NCI-H2171 treated with DMSO at 0.1 percent for 48 hours (cell line): ENCODE measurements at places on chromosomes 4 and X.

DNA sequence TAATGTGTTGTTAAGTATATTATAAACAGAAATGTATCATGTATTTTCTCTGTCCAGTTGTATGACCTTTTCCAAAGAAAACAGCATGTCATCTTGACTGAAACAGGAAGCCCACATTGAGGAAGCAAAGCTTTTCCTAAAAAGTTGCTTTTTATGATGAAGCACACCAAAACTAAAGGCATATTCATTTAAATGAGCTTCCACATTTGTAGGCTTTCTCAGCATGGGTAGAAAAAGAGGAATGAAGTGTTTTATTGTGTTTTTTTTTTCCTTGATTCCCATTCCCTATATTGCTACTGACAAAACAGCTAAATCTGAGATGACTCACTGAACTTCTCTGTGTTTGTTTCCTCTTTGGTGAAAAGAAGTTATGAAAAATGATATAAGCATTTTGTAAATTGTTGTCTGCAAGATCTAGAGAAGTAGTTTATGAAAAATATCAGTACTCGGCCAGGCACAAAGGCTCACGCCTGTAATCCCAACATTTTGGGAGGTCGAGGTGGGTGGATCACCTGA, 32.5 kb upstream of the FRAS1 start:
- no peak for DNase-seq

GRCh38 chr4:25767877-25768725, 94.7 kb downstream of the SEL1L3 start:
- peak; percentile 50 for DNase-seq

DNA sequence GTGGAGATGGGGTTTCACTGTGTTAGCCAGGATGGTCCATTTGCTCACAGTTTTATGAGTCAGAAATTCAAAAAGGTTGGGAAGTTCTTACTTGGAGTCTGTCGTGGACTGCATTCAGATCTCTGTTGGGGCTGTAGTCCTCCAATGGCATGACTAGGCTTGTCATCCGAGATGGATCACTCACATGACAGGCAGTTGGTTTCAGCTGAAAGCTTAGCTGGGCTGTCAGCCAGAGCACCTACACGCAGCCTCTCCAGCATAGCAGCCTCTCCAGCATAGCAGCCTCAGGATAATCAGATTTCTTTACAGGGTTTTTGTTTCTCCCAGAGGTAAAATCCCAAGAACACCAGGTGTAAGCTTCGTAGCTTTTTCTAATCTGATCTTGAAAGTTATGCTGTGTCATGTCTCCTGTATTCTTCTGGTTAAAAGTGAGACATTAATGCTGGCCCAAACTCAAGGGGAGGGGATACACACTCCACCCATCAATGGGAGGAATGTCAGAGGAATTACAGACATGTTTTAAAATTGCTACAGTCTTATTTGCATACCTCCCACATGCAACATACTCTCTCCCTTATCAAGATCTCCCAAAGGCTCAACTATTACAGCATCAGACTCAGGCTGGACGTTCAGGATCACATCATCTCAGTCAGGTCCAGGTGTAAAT, 31.6 kb upstream of the SOD3 start:
- peak; percentile 80 for DNase-seq

- no peak for DNase-seq
Measured at GRCh38 chrX:154661170-154661569, 7.8 kb upstream of the CTAG2 start.

DNA sequence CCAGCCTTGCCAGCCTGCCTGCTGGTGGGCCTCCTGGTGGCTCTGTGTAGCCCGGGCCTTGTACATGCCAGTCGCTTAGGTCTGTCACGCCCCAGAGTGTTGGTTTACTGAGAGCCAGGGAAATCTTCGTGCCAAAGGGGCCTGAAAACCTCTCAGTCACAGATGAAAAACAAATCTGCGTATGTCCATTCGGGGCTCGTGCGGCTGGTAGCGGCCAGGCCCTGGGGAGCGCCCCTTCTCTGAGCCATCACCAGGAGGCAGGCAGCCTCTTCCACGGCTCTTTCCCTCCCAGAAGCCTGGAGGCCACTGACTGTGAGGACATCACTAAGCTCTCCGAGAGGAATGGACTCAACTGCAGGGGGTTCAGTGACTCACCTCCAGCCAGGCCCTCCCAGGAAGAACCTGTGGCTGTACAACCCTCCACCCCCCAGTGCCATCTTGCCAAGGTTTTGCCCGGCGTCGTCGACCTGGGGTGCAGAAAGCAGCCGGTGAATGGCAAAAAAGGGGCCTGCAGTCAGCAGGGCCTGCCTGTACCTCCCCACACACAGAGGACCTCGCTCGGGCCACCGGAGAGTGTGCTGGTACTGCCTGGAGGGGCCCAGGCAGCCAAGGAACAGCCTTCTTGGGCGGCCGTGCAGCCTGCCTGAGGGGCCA, 162.2 kb downstream of the BCOR start:
- DNase-seq = no peak

DNA sequence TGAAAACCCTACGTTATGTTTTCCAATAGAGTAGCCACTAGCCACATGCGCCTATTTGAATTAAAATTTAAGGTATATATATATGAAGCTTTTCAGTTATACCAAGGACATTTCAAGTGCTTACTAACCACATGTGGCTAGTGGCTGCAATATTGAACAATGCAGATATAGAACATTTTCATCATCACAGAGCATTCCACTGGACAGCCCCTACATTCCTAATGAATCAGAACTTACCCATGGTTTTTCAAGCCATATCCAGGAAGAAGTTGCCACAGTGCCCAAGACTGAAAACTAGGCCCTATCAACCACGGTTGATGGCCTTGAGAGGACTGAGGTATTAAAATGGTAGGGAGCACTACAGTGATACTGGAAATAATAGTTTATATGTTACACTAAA, 29.7 kb downstream of the NEK1 start:
- DNase-seq = no peak

- no peak for DNase-seq
Measured at GRCh38 chr4:99324361-99324760, 3.2 kb upstream of the ADH1B start.

DNA sequence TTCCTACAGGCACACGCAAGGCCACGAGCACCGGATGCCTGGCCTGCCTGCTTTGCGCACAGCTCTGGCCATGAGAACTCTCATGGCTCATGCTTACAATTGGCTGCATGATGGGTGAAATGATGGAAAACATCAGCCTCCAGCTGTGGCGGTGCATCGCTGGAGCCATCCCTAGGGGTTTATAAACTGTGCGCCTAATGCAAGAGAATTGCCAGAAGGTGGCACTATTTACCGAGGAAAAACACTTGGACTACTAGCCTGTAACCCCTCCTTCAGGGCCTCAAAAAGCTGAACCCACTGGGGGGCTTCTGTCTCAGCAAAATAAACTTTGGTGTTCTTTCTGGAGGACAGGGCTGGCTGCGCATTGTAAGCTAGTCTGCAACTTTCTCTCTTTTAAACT, 51.9 kb downstream of the PHKA2 start:
- no peak for DNase-seq

GRCh38 chrX:71095981-71096759, 519 bp downstream of the FOXO4 start:
- peak; percentile 74 for DNase-seq

DNA sequence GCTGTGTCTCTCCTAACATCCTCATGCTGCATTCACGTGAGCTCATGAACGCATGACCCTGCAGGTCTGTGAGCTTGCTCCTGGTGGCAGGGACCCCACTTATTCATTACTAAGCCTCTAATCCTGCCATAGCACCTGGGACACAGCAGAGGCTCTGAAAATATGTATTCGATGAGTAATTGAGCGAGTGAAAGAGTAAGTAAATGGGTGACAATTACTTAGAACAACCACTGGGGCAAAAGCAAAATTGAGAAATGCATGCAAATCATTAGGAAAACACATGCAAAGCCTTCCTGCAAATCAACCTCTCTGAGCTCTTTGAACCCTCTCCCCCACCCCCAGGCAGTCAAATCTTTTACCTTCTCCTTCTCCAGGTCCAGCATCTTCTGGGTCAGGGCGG, 23.6 kb upstream of the C4orf50 start:
- DNase-seq = no peak

DNA sequence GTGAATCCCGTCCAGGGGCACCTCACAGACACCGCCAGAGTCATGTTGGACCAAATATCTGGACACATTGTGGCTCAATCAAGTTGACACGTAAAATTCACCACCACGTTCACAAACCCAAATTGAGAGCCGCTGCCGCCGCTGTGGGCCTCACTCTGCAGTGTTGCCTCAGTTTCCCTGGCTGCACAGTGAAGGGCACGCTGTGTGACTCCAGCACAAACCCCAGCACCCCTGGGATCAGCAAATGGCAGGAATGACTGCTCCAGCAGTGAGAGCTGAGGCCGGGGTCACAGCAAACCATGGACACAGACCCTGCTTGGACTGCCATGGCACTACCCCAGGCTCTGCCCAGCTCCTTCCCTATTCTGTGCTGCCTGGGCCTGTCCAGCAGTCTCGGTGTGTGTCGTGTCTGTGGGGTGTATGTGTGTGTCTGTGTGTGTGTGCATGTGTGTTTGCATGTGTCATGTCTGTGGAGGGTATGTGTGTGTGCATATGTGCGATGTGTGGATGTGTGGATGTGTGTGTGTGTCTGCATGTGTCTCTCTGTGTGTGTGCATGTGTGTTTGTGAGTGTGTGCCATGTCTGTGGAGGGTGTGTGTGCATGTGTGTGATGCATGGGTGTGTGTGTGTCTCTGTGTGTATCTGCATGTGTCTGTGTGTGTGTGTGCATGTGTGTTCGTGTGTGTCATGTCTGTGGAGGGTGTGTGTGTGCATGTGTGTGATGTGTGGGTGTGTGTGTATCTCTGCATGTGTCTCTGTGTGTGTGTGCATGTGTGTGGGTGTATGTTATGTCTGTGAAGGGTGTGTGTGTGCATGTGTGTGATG, 52.2 kb upstream of the ADRA2C start:
- no peak for DNase-seq

DNA sequence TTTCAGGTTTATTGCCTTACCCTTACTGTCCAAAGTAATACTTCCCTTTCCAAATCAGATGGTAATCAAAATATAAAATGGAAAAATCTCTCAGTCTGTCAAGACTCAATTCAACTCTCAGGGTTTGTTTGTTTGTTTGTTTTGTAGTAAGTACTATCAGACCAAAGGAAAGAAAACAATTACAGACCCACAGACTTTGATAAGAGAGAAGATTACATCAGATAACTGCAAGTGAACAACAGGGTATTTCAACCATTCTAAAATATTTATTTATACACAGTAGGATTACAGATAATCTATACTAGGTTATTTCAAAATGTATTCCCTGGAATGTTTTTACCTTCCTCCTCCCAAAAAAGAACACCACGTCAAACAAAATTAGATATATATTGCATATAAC, 28.9 kb downstream of the FBXO8 start:
- no peak for DNase-seq

DNA sequence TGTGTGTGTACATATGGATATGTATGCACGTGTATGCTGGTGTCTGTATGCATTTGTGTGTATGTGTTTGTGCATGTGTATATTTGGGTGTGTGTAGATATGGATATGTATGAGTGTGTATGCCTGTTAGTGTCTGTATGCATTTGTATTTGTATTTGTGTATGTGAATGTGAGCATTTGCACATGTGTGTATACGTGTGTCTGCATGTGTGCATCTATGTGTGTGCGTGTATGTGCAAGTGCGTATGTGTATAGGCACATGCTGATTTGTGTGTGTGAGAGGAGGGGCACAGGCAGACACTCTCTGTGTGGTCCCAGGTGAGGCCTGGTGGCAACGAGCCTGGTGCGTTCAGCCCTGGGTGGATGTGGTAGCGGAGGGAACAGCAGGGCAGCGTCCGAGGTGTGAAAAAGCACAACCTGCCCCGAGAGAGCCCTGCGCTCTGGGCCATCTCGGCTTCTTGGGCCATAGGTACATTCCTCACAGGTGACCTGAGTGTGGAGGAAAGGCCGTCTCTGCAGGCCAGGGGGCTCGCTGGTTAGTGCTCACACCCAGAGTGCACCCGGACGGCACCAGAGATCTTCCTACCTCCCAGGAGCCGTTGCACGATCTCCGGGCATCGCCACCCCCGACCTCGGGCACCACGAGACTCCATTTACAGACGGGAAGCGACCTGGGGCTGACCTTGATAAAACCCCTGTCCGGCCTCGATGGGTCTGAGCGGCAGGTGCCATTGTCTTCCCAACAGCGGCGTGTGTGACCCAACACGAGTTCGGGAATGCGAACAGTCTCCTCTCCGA, 45.0 kb downstream of the ASMT start:
- no peak for DNase-seq

- DNase-seq = no peak
Measured at GRCh38 chrX:11257711-11258110, 35.5 kb upstream of the AMELX start.

DNA sequence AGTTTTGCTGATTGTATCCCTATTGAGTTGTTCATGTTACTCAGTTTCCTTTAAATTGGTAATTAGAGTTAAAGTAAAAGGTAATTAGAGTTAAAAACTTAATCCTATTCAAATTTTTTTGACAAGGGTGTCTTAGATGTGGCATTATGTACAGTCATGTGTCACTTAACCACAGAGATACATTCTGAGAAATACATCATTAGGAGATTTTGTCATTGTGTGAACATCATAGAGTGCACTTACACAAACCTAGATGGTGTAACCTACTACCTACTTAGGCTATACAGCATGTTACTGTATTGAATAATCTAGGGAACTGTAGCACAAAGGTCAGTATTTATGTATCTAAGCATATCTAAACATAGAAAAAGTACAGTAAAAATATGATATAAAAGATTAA, 39.2 kb downstream of the BEX3 start:
- no peak for DNase-seq

DNA sequence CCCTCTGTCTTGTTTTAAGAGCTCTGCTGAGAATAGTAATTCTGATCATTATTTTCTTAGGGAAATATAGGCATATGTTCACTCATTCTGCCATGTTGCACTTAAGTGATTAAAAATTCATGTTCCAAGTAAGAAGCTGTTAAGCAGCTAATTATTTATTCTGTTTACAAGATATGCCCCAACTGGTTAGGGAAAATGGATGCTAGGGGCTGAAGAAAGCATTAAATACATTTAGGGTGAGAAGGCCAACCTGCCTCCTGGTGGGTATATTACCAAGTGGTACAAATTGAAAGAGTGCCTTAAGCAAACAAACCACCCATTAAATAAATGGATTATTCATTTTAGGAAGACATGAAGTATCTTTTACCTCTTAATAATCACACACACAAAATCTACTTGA, 392.6 kb upstream of the EPHA5 start:
- DNase-seq = peak; percentile 58

GRCh38 chr4:188078116-188078515, 31.3 kb downstream of the TRIML2 start:
- DNase-seq = no peak

- no peak for DNase-seq
Measured at GRCh38 chr4:15568821-15569220, 86.3 kb downstream of the FBXL5 start.

DNA sequence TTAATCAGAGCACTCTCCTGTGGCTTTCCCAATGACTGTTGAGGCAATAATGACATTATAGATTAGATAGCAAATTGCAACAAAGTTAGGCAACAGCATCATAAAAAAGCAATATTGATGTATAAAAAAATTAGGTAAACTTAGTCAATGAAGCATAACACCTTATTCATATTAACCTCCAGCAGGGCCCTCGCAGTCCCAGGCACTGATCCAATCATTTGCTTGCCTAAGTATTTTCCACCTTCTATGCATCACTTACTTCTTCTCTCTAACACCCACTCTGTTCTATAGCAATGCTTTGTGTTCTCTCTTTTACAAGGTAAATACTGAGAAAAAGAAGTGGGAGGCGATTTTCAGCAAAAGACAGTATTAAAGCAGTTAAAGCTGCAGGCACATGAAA, 833.5 kb upstream of the ADGRL3 start:
- DNase-seq = no peak

- DNase-seq = no peak
Measured at GRCh38 chr4:138052806-138053632, 189.1 kb downstream of the SLC7A11 start.

- no peak for DNase-seq
Measured at GRCh38 chr4:19386786-19387185, 864.9 kb upstream of the SLIT2 start.
